ENCODE measurements at places on chromosomes 13 and 19.

GRCh38 chr19:42487798-42488178 is 40.5 kb downstream of the CEACAM1 start:
- DNase-seq = no peak

DNA sequence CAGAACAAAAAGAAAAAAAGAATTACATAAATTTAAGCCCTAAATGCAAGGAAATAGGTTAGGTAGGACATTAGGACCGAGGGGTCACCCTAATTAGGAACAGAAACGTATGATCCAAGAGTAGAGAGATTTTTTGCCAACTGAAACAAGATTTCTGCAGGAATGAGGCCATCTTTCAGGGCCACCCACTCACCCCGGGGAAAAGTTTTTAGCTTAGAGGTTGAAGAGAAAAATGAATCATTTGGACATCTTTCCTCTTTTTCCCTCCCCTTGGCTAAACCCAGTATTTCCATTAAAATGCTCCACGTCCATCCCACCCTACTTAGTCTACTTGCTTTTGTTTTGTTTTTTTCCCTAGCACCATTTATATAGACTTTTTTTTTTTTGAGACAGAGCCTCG is 10.6 kb upstream of the PNMA8A start:
- DNase-seq = no peak

GRCh38 chr13:101025519-101025918 is 350.9 kb upstream of the TMTC4 start:
- no peak for DNase-seq

GRCh38 chr13:30107521-30108136 is 199.7 kb downstream of the KATNAL1 start:
- no peak for DNase-seq

All from CD8-positive, alpha-beta memory T cell (primary cell).